ENCODE measurements at places on chromosomes 13 and 19.

DNA sequence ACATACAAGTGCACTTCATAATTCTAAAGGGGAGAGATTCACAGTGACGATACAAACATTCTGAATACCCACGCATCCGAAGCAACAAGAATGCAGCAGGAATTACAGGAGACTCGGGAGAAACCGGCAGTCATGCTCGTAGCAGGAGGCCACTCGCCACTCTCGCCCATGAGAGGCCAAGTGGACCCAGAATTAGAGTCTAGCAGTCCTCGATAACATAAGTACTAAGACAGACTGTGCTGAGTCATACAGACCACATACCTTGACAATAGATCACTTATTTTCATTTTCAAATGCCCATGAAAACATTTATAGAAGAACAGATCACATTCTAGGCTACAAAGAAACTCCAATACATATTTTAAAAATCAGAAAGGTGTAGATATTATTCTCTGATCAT, 299.1 kb upstream of the TSHZ3 start:
- no peak for DNase-seq

DNA sequence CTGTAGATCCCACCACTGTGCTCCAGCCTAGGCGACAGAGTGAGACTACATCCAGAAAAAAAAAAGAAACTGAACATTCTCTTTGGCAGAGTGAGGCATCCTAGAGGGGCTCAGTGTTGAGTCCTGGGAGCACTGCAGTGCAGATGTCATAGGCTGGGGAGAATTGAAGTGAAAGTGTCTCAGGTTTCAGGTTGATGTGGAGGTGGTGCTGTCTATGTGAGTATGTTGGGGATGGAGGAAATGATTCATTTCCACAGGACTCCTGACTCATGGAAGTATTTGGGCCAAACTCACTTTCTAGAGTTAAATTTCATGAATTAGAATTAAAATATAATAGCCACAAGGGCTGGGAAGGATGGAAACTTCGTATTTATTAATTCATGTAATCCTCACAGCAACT, 134.4 kb upstream of the TSC22D1 start:
- peak; percentile 49 for DNase-seq

- no peak for DNase-seq
These were observed 1.5 kb downstream of the LRRC63 start for GRCh38 chr13:46213242-46213641.

DNA sequence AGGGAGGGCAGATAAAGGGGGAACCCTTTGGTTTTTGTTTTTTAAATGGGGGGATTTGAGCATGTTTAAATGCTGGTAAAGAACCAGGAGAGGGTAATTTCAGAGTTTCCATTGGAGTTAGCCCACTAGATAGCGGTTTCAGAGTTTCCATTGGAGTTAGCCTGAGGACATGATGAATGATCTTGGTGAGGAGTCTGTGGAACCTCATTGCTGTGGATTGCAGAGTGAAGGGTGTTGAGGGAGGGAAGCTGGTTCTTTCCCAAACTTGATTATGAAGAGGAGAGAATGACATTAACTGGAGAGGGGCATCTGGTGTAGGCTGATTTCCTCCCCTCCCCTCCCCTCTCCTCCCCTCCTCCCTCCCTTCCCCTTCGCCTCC, 5.0 kb downstream of the WASF3 start:
- DNase-seq, result no peak

- DNase-seq, result no peak
These were observed 41.2 kb downstream of the BRD4 start for GRCh38 chr19:15291089-15291488.

- no peak for DNase-seq
These were observed 566.4 kb downstream of the PCDH9 start for GRCh38 chr13:66663711-66664110.

DNA sequence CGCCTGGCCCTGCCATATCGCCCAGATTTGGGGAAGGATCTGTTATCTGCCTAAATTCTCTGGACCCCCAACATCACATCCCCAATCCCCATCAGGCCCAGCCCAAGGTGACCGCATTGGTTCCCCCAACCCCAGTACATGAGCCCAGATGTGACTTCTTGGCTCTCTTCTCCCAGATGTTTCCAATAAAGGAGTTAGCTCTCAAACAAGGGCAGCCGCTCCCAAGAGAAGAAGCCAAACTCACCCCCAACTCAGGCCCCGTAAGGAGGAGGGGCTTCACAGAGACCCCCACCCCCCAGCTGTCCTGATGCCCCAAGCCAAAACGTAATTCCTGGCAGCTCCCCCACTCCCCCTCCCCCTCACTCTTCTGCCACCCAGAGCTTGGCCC, 6.9 kb downstream of the FBN3 start:
- no peak for DNase-seq

DNA sequence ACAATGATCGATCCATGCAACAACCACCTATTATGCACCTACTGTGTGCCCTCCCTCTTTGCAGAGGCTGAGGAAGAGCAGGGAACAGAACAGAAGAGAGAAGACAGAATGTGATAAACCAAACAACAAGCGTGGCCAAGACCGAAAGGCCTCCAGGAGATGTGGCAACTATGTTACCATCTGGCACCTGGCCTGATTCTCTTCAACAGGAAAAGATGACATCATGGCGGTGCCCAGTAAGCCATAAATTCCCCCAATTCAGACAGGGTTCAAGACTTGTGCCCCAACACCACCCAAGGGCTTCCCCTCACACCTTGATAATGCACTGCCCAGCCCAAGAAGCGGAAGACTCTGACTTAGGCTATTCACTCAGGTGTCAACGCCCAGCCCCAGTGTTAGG, 44.3 kb downstream of the SLC7A1 start:
- no peak for DNase-seq

- no peak for DNase-seq
These were observed 3.2 kb downstream of the CCDC106 start for GRCh38 chr19:55651236-55651635.

DNA sequence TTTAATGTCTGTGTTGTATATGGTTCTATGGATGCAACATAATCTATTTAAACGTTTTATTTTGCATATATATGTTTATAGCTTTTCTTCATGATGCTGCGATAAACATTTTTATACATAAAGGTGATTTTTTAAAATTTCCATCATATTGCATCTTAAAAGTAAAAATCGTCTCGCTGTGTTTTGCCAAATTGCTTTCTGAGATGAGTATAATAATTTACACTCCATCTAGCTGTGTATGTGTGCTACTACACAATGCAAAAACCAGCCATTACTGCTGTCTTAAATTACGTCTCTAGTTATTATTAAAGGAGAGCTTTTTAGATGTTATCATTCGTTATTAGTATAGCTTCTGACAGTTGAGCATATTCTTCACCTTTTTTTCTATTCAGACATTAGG, 37.2 kb downstream of the METTL21C start:
- no peak for DNase-seq

DNA sequence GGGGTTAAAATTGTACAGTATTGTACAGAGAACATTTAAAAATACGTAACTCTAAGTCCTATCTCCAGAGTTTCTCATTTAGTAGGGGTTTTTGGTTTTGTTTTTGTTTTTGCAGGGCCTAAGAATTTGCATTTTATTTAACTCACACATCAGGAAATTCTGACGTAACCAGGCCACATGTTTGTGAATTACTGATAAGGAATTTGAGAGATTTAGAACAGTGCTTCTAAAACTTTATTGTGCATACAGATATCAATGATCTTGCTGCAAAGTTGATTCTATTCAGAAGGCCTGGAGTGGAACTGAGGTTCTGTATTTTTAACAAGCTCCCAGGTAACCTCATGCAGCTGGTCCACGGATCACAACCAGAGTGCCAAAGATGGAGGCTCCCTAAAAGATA, 49.3 kb downstream of the LIG4 start:
- no peak for DNase-seq

All from activated T-cell treated with anti-CD3 and anti-CD28 coated beads, Interleukin-2, amount 50 U/mL, for 72 hours (primary cell).